ENCODE measurements at places on chromosomes 11 and 22.

GRCh38 chr11:35216962-35217678, 78.1 kb downstream of the CD44 start:
- no peak for DNase-seq

DNA sequence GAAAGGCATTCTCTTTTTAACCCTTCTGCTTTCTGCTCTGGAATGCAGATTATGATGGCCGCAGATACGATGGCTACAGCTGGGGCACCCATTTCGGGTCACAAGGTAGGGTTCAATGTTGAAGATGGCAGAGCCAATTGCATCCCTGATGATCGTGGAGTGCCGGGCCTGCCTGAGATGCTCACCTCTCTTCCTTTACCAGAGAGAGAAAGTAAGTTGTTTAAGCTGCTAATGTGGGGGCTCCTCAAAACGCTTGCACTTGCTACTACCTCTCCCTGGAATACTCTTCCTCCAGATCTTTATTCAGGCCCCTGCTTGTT, 50.8 kb upstream of the PRDM11 start:
- no peak for DNase-seq

DNA sequence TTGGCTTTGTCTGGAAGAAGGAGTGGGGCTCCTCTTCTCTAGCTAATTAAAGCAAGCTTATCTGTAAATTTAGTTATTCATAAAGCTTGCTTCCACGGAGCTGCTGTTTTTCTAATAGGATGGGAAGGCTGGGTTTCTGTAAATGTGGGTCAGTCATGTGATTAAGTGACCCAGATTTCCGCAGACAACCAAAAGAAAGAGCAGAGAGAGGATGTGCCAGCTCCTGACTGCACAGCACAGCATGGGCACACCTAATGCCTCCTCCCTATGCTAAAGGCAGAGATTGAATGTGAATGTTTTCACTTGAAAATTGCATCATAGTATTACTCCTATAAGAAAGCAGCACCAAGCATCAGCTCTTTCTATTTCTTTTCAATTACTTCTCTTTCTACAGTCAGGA, 160.2 kb downstream of the FAT3 start:
- no peak for DNase-seq

DNA sequence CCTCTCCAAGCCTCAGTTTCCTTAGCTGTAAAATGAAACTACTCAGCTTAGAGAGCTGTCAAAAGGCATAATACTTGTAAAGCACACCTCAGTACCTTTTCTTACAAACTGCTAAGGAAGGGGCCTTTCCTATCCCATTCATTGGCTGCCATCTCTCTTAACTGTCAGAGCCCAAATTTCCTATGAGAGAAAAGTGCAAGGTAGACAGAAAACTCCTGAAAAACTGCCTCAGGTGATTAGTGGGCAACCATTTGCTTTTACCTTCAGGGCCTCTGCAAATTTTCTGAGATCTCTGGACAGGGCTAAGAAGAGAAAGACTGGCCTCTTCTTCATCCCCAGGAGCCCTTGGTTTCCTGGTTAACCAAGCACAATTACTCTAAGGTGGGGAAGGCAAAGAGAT, 13.8 kb downstream of the LARGE1 start:
- DNase-seq: no peak

DNA sequence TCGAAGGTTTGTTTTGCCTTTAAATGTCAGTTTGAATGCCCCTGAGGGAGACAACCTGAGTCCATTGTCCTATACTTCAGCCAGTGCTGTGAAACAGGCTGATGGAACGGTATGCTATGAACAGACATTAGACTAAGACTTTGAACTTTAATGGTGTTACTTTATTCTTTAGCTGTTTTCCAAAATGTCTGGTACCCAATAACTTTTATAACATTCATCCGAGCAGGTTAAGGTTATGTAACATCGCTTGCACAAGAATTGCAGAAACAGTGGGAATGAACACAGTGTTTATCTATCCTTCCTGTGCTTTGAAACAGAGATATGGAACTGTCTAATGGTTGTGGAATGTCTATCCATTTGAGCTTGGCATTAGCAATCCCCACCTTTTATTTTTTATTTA, 12.5 kb upstream of the PTS start:
- DNase-seq: no peak

DNA sequence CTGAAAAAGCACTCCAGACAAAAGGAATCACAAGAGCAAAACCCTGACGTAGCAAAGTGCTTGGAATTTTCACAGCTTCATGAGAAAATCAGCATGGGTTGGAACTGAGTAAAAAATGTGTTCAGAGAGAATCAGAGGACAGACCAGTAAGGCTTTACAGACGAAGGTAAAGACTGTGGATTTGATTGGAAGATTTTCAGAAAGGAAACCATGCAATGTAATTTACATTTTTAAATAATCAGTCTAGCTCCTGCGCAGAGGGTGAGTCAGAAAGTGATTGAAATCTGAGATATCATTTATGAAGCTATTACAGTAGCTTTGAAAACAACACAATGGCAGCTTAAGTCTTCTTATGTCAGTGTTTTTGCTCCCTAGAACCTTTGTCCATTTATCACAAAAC, 1122.3 kb downstream of the LRRC4C start:
- no peak for DNase-seq

DNA sequence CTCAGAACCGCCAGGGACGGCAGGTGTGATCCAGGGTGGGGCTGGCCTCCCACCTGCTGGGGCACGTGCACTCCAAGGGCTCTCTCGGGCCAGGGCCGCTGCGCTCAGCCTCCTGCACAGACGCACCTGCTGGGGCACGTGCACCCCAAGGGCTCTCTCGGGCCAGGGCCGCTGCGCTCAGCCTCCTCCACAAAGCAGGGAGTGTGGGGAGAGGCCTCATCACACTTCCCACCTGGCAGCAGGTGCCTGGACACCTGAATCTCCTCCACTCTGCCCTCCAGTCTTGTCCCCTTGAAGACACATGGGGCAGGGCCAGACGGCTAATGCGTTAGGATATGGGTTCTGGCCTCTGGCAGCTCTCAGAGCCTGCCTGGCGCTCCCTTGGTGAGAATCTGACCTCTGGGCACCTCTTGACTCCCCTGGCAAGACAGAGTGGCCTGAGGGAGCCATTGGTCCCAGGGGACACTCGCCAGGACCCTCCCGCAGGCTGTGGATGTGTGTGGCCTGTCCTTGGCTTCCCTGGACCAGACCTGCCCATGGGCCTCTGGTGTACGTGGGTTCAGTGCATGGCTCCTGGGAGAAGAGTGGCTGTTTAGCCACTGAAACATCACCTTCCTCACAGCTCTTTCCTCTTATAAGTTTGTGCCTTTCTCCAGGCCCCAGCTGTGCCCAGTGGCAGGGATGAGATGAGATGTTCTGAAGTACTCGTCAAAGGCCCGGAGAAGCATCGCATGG, 73.5 kb downstream of the BRD1 start:
- no peak for DNase-seq

Measured in iPS DF 6.9 (cell line).